ENCODE measurements at places on chromosomes 6 and 20.
A peak's percentile ranks its signal among the peaks of the same experiment; 100 is the strongest.

DNA sequence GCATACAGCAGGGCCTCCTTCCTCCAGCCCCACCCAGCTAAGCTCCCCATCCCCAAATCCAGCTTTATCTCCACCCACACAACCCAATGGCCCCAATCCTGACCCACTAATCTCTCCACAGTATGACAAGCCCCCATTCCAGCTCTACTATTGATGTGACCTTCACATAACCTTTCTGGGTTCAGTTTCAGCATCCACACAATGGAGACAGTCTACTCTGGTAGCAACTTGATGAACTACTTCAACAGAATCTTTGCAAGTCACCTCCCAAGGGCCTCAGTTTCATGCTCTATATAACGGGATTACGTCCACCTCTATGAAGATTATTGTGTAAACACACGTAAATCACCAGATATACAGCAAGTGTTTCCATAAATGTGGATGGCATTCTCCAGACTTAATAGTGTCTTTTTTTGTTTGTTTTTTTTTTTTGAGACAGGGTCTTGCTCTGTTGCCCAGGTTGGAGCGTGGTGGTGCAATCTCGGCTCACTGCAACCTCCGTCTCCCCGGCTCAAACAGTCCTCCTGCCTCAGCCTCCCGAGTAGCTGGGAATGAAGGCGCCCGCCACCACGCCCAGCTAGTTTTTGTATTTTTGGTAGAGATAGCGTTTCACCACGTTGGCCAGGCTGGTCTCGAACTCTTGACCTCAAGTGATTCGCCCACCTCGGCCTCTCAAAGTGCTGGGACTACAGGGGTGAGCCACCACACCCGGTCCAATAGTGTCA lies 1.4 kb downstream of the AHCY start:
- no peak for DNase-seq

- DNase-seq: no peak
Observed at GRCh38 chr6:15280028-15280427, 34.2 kb downstream of the JARID2 start.

GRCh38 chr6:110233770-110234374 lies 53.6 kb downstream of the CDC40 start:
- no peak for DNase-seq

DNA sequence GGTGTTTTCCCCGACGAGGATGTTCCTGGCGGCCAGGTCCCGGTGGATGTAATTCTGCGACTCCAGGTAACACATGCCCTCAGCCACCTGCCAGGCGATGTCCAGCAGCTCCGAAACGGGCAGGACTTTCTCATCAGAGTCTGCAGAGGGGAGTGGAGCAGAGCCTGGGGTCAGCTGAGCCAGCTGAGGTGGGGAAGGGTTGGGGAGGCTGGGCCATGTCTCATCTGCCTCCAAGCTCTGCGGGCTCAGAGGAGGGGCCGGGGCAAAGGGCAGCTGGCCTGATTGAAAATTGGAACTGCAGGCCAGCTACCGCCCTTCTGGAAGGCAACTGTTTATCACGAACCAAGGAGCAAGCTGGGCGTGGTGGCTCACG lies 6.4 kb downstream of the PTK6 start:
- no peak for DNase-seq

DNA sequence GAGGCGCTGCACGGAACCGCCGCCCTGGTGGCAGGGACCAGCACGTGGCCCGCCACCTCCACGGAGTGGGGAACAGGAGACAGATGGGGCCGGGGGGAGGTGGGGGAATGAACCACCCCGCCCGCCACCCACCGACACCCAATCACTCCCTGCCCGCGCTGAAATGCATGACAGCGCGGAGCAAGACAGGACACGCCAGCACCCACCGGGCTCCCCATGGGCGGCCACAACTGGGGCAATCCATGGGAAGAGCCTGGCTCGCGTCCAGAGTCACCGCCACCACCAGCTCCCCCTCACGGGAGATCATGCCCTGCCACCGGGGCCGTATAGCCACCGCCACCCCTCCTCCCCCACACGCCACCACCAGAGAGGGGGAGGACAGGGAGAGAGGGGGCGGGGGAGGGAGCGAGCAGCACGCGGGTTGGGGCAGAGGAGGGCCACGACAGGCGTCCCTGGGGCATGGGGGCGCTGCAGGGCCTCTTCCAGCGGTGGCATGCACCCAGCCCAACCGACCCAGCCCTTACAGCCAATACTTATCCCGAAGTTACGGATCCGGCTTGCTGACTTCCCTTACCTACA lies 744.3 kb upstream of the DEFB115 start:
- DNase-seq: no peak

- DNase-seq: no peak
Observed at GRCh38 chr6:159650314-159650713, 42.7 kb downstream of the SOD2 start.

GRCh38 chr6:16238057-16238962 lies at the start of gene GMPR:
Gene GMPR, plus strand, starts transcription at chr6:16238587. Its CDS starts 107 bp downstream, at chr6:16238694.
- peak; percentile 21 for DNase-seq

- no peak for DNase-seq
Observed at GRCh38 chr6:135951169-135951568, 99.7 kb downstream of the PDE7B start.

GRCh38 chr6:47440719-47441118 lies 36.9 kb upstream of the CD2AP start:
- DNase-seq: no peak

- DNase-seq: no peak
Observed at GRCh38 chr6:158624684-158625682, 19.6 kb downstream of the DYNLT1 start.

Data from stimulated activated CD4-positive, alpha-beta T cell treated with anti-CD3 and anti-CD28 coated beads, Interleukin-15, amount 100 ng/mL, for 1 hour (primary cell).